ENCODE measurements at places on chromosomes 5 and 9.
A peak's percentile ranks its signal among the peaks of the same experiment; 100 is the strongest.

- no peak for DNase-seq
Observed at GRCh38 chr9:101265261-101265660, 119.5 kb downstream of the BAAT start.

- DNase-seq, result no peak
Observed at GRCh38 chr9:104260004-104260403, 165.9 kb downstream of the SMC2 start.

GRCh38 chr9:112086627-112087026, 88.5 kb downstream of the SUSD1 start:
- DNase-seq, result no peak

- DNase-seq, result peak; percentile 94
Observed at GRCh38 chr5:177607452-177608192, 7.7 kb downstream of the B4GALT7 start.

GRCh38 chr5:180831139-180832093, 28.8 kb upstream of the MGAT1 start:
- peak; percentile 87 for DNase-seq

Measured in H7 (cell line).